Stimulated activated CD8-positive, alpha-beta memory T cell treated with anti-CD3 and anti-CD28 coated beads, Interleukin-7, amount 100 ng/mL, for 4 hours (primary cell): ENCODE measurements at places on chromosomes 1 and 21.

GRCh38 chr1:88982055-88982454 lies 10.4 kb downstream of the KYAT3 start:
- DNase-seq, result no peak

DNA sequence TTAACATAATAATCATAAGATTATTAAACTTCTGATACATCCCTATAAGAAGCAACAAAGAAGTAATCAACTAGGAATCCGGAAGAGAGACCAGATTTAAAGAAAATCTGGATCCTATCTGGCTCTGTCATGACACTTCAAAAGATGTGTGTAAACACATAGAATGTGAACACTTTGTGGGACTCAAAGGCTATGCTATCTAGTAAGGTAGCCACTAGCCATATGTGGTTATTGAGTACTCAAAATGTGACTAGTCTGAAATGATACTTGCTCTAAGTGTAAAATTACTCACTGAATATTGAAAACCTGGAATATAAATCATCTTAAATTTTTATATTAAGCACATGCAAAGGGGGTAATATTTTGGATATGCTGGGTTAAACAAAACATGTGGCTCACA lies 8.7 kb downstream of the FUBP1 start:
- no peak for DNase-seq

DNA sequence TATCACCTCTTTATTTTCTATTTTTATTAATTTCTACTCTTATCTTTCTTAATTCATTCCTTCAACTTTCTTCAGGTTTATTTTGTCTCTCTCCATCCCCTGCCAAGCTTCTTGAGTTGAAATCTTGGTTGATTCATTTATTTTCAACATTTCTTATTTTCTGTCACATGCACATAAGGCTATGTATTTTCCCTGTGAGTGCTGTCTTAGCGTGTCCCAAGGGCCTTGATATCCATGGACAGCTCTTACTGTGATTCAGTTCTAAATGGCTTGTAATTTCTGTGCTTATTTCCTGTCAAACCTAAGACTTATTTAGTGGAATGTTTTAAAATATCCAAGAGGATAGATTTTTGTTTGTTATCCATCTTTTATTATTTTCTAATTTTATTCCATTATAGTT lies 36.8 kb upstream of the SCAF4 start:
- no peak for DNase-seq

DNA sequence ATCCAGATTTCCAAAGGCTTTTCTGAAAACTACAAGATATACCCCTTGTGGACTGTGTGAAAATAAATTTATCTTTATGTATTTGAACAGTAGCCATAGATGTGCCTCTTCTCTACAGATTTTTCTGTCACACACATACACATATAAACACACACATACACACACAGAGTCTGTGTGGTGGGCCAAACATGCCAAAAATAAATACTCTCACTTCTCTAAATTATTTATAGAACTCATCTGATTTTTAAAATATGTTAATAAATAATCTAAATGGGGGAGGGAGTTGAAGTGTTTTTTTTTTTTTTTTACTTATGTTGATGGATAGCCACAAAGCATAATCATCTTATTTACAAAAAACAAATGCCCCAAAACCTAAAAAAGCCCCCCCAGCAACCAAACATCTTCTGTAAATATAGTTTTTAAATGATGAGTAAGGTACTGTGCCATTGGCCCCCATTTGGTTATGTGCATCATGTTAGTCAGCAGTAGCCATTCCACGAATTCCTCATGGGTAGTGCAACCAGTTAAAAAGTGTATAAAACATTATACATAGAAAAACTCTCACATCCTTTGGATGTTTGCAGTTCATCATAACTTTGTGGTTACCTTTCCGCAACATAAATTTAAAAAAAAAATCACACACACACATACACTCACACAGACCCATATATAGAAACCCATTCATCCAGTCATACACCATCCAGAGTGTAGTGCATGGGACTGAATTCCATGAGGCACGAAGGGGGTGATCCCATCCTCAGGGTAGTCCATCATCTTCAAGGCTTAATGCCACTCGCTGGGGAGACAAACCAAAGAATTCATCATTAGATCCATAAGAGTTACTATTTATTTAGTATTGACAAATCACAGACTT lies 8.2 kb upstream of the MAGOH start:
- no peak for DNase-seq

- no peak for DNase-seq
Observed at GRCh38 chr1:51293898-51294515, 36.4 kb downstream of the TTC39A start.

GRCh38 chr21:27555996-27556395 lies 589.1 kb upstream of the ADAMTS5 start:
- no peak for DNase-seq

DNA sequence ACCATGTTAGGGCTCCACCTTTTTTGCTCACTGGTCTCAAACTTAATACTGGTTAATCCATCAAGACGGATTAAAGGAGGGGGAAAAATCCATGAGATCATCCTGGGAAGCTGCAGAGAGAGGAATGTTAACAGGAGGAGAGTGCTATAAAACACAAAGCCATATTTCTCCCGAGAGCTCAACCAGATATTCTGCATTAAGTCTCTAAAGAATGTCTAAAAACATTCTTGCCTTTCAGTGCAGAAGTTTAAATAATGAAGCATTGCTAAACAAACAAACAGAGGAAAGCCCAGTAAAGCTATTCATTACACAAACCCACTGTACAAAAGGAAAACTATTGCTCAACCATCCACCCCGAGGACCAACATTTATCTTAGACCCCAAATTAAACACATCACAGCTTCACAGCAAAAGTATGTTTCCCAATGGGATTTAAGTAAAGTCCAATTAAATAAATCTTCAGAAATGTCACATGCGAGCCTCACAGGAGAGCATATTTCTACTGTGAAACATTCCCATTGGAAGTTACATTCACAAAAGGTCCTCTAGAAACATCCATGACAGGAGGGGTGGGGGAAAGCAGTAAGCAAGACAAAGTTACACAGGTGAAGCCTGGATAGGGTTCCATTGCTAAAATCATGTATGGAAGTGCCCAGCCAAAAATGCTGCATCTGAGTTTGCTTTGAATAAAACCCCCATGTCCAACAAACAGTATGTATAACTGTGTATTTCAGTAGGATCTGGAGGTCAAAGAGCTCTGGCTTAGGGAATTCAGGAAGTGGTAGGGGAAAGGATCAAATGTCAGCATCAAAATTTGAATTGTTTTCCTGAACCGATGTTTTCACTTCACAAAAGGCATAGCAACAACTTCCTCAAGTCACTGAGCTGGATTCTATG lies 23.3 kb downstream of the DUSP10 start:
- no peak for DNase-seq

GRCh38 chr1:208047975-208048374 lies 137.1 kb upstream of the CD34 start:
- DNase-seq, result no peak

GRCh38 chr1:155850345-155850744 lies 6.7 kb downstream of the GON4L start:
- no peak for DNase-seq

DNA sequence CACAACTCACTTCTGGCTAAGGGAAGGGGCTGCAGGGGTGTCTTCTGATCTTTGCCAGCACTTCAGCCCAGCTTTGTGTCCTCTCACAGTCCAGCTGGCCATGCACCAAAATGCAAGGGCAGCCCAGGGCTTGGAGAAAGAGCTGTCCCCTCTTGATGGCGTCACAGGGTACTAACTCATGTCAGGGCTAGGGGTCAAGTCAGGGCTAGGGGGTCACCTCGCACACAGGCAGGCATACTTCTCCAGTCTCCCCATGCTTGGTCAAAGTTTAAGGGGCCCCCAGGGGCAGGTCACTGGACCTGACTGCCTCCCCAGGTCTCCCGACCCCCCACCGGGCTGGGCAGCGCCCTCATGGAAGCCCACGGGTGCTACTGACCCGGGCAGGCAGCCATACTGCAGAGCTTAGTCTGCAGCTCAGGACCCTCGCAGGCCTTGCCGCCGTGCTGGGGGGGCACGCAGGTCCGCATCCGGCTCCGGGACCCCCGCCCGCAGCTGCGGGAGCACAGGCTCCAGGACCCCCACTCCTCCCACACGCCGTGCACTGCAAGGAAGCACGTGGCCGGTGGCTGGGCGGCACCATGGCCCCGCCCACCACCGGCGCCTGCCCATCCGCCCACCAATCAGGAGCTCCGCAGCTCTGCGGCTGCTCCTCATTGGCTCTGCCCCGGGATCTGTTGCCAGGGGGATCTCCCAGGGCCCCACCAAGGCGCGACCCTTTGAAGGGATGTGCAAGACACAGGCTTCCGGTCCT lies 21.5 kb downstream of the ADGRB2 start:
- DNase-seq, result no peak

DNA sequence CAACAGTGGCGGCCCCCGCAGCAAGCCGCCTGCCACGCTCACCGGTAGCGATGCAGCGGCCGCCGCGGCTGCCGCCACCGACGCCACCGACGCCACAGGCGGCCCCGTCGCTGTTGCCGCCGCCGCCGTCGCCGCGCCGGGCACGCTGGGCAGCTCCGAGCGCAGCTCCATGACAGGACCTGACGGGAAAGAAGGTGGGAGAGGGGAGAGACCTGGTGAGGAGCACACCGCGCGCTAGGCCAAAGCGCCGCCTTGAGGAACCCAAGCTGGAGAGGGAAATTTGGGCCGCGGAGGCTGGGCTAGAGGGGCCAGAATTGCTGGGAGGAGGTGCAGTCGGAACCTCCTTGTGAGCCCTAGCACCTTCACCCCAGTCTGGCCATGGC lies 1.9 kb downstream of the DMRTA2 start:
- no peak for DNase-seq

- peak; percentile 56 for DNase-seq
Observed at GRCh38 chr1:38005195-38006007, at the start of gene FHL3. TSS of gene FHL3 (minus strand) at chr1:38005514. CDS start at chr1:37999412, 6,102 bp downstream.

DNA sequence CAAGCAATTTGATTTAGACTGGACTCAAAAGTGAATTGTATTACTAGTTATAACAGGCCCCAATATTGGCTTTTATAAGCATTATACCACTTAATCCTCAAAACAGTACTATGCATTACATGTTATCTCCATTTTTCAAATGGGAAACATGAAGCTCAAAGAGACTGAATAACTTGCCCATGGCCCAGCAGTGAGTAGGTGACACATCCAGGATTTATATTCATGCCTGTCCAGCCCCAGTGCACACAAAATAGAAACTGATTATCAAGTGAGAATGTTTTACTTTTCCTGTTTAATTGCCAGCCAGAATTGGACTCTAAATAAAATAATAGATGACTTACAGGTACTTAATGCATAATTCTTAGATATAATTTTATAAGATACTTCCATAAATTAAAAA lies 82.9 kb downstream of the NIBAN1 start:
- DNase-seq, result no peak

- no peak for DNase-seq
Observed at GRCh38 chr1:241586905-241587512, 53.2 kb downstream of the CHML start.

DNA sequence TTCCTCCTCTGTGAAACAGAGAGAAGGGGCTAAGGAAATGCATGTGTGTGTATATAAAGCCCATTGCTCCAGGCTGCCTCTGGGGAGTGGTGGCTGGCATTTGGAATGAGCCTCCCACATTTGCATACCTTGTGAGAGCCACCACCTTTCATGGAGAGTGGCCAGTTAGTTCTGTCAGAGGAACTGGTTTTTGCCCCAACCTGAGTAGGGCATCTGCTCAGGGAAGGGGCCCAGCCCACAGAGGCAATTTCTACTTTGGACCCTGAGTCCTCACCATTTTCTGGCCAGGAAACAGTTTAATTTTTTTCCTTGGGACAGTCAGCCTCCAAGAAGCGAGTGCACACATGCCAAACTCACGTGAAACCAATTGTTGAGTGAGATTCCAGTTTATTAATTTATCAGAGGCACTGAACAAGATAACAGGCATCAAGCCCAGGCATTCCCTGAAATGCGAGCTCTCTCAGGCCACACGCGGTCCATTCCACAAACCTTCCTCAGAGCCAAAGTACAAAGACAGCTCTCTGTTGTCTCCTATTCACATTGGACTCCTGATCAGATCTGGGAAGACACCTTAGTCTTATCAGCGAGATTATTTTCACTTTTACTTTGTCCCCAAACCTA lies 1.0 kb upstream of the SLC6A9 start:
- no peak for DNase-seq

GRCh38 chr1:25727088-25727487 lies 72.9 kb upstream of the SELENON start:
- DNase-seq, result no peak

DNA sequence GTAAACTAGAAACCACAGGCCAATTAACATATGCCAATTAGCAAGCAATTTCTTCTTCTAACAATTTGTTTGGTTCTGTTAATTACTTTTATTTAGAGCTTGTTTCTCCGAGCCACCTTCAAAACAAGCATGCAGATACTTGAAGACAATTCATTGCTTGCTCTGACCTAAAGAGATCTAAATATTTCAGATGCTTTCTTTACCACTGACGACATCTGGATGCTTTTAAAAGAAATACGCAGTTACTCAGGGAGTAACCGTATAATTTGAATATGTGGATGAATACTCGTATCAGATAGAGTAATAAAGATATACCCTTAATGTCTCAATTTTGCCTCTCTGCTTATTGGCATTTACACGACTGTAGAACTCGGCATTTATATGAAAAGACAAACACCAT lies 390.0 kb downstream of the DISC1 start:
- DNase-seq, result no peak

- no peak for DNase-seq
Observed at GRCh38 chr1:30844631-30845030, 63.9 kb downstream of the SDC3 start.

DNA sequence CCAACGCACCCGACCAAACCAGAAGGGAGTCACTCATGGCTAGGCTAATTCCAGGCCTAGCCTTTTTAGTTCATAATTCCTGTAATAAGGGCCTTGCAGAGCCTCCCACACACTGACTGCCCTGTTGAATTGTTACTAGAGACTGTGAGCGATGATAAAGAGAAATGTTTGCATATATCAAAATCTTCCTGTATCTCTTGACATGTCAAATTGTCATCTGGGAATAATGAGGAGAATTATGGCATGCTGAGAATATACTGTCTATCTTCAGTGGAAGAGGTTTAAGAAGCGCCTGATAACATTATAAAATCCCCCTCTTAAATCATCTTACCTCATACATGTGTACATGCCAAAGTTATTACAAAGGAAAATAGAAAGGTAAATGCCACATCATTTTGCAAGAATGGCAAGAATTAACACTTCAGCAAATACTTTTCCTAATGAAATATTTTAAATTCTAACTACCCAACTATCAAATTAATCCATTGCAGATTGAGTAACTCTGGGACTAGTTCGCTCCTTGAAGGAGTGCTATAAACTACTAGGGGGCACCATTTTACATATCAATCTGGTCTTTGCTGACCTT lies 144.1 kb downstream of the CENPF start:
- DNase-seq, result no peak

GRCh38 chr1:149934356-149934755 lies 2.3 kb downstream of the MTMR11 start:
- no peak for DNase-seq
